ENCODE measurements at places on chromosomes 13 and 19. TPM values are rescaled to one million over a fixed set of nuclear protein-coding genes. Genes with fewer than 3 reads are reported as not detected.

The UHRF1 gene
- 2.9 TPM for total RNA-seq

The APOC4 gene
- total RNA-seq: not detected

The TMEM59L gene
- 14.5 TPM for total RNA-seq

The ZNF729 gene
- total RNA-seq: not detected

The EMC10 gene
- 87.6 TPM for total RNA-seq

The ELSPBP1 gene
- not detected for total RNA-seq

The CLEC4M gene
- total RNA-seq: not detected

The SPRED3 gene
- total RNA-seq: 2.8 TPM

The ZNF579 gene
- total RNA-seq: 7.4 TPM

The PRR22 gene
- 2.2 TPM for total RNA-seq

DNA sequence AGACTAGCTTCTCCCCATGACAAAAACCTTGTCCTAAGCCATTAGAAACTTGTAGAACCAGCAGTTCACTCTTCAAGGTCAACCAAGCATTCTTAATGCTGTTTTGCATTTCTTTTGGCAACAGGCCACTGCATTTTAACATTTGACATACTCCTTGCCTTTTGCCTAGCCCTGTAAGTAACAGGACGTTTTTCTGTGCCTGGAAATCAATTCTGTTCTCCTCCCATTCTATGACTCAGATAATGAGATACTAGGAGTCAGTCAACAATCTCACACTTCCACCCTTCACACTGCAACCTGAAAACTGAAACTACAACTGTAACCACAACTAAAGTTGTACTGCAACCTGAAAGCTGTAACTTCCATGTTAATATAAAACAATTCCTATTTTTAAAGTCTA lies 268.7 kb downstream of the MZT1 start:
- DNase-seq: no peak

- DNase-seq: no peak
These were observed 14.3 kb downstream of the OLFM4 start for GRCh38 chr13:53042877-53043276.

DNA sequence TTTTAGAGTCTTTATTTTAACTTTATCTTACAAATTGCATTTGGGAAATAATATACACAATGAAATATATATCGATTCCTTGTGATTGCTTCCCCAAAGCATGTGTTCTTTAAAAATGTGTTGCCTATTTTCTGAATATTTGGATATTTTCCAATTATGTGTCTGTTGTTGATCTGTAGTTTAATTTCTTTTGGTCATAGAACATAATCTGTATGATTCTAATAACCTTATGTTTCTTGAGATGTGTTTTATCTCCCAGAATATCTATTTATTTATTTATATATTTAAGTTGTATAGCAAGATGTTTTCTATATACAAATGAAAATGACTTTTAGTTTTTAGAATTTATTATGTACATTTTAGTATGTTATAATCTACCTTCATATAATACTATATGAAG lies 710.8 kb upstream of the PCDH20 start:
- no peak for DNase-seq

DNA sequence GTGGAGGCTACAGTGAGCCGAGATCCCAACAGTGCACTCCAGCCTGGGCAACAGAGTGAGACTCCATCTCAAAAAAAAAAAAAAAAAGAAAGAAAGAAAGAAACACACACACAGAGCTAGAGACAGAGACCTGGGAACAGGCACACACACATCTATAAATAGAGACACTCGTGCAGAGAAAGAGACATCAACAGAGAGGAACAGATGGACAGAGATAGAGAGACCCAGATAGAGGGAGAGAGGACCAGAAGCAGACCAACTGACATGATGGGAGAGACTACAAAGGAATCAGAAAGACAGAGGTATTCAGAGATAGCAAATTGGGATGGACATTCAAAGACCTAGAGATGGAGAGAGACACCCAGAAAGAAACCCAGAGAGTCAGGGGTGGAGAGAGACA lies 2.1 kb upstream of the CA11 start:
- no peak for DNase-seq

GRCh38 chr19:31706131-31706530 lies 356.9 kb upstream of the TSHZ3 start:
- DNase-seq: no peak

DNA sequence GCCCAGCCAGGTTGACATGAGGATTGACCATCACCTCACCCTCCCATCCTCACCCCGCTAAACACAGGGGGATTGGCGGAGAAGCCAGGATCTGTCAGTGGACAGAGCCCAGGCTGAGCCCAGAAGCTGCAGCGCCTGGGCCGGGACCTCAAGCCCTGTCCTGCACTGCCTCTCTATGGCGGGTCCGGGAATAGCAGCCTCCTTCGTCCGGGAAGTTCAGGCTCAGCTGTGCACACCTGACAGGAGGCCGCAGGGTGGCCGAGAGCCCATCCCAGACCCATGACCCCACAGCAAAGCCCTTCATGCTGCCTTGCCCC lies 67.8 kb downstream of the SPACA7 start:
- no peak for DNase-seq

GRCh38 chr13:88217883-88218282 lies 546.7 kb downstream of the SLITRK5 start:
- no peak for DNase-seq

DNA sequence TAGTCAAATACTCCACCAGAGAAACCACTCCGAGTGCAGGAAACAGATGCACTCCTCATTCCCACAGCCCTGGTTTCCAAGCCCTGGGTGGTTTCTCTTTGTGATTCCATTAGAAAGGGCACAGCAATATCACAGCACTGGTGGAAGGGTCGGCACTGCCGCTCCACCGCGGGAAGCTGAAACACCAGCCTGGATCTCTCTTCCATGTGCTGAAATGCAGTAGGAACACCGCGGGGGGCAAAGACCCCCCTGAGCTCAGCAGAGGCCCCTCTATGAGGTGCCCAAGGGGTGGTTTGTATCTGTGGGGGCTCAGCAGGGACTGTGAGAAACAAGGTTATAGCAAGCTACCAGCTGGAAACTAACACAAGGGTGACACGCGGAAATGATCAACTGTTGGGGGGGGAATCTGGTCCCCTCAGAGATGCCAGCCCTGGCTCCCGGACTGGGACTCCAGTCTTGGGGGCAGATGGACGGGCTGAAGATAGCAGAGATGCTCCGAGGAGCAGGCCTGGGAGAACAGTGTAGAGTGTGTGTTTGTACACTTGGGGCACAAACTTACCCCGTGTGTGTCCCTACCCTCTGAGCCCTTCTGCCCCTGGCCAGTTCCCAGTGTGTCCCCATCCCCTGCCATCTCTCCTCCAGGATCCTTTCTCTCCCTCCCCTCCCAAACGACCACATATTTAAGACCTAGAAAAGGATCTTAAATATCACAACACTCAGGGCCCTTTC lies 1.8 kb downstream of the ZFR2 start:
- no peak for DNase-seq

GRCh38 chr13:33110713-33111413 lies 94.6 kb downstream of the KL start:
- DNase-seq: no peak

DNA sequence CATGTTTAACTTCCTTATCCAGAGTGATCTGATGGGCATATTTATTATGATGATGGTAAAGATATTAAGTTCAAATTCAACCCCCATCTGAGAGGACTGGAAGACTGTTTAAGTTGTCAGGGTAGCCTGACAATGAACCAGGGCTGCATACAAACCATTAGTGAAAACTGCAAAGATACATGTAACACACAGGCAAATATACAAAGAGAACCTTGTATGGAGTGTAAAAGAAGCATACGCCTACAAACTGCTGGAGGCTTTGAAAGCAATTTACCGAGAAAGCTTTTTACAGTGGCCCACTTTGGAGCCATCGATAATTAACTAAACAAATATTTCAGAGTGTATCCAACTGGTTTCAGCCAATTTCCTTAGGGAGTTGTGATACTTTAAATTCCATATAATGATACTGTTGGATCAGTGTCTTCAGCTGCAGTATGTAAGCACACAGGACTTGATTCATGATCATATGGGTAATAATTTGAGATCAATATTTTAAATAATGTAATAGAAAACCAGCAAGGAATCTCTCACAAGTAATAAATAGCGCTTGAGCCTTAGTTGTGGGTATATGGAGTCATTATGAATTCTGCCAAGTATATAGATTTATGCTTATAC lies 231.5 kb upstream of the SPRY2 start:
- DNase-seq: no peak

DNA sequence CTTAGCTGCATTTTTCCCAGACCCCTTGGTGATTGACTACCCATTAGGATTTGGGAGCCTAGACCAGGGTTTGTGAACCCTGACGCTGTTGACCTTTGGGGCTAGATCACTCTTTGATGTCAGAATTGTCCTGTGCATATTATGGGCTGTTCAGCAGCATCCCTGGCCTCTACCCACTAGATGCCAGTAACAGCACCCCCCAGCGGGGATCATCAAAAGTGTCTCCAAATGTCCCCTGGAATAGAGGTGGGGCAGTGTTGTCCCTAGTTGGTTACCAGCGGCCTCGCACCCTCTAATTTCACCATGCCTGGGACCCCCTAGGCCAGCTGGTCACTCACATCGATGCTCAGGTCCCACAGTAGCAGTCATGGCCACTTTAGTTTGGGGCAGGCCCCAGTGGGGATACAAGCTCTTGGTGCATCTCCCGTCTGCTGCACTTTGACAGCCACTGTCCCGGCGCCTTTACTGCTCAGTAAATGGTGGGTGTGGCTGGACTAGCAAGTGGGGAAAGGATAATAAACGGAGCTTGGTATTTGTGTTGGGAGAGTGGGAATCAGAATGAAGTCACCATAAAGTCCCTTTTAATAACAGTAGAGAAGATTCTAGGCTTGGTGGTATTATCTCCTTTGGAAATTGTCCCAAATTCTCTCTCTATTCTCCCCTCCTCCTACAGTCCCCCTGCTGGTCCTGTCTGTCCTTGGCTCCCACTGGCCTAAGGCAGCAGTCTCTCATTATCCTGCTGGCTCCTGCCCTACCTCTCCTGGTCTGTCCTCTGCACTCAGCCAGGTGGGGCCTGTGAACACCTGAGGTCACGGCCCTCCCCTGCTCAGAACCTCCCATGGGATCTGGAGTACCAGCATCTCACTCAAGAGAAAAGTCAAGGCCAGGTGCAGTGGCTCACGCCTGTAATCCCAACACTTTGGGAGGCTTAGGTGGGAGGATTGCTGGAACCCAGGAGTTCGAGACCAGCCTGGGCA lies 80.6 kb downstream of the SIPA1L3 start:
- no peak for DNase-seq

GRCh38 chr19:1673645-1674292 lies 21.4 kb upstream of the TCF3 start:
- DNase-seq: no peak

DNA sequence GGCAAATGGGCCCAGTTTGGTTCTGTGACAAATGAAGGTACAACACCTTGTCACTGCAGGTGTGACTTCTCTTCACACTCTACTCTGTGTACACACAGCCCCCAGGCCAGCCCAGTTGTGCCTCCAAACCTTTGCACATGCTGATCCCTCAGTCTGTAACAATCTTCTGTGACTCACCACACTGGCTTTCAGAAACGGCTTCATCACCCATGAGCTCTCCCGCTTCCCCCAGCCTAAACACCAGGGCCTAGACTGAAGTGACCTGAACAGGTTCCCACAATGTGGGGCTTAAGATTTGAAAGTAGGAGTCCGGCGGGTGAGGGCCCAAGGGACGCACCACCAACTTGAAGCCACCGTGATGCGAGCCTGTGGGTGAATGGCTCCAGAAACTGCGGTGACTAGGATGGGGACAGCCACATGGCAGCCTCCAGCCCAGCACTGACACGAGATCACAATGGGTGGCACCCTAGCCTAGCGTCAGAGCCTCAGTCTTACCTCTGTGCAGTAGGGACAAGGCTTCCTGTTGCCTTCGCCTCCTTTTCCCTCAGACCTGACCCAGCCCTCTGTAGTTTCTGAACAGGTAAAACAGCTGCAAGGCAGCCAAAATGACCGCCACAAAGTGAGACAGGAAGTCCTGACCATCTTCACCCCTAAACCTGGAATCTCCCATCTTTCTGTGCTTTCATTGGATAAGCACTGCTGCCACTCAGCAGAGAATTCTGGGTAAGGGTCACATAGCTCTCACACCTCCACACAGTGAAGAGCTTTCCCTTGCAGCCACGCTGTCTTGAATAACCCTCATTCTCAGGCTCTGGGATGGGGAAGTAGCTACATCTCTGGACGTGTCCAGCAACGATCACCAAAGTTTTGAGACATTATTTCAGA lies 34.2 kb upstream of the ZNF599 start:
- peak; percentile 76 for DNase-seq

- no peak for DNase-seq
These were observed 56.2 kb upstream of the ARHGEF7 start for GRCh38 chr13:111058796-111059506.

DNA sequence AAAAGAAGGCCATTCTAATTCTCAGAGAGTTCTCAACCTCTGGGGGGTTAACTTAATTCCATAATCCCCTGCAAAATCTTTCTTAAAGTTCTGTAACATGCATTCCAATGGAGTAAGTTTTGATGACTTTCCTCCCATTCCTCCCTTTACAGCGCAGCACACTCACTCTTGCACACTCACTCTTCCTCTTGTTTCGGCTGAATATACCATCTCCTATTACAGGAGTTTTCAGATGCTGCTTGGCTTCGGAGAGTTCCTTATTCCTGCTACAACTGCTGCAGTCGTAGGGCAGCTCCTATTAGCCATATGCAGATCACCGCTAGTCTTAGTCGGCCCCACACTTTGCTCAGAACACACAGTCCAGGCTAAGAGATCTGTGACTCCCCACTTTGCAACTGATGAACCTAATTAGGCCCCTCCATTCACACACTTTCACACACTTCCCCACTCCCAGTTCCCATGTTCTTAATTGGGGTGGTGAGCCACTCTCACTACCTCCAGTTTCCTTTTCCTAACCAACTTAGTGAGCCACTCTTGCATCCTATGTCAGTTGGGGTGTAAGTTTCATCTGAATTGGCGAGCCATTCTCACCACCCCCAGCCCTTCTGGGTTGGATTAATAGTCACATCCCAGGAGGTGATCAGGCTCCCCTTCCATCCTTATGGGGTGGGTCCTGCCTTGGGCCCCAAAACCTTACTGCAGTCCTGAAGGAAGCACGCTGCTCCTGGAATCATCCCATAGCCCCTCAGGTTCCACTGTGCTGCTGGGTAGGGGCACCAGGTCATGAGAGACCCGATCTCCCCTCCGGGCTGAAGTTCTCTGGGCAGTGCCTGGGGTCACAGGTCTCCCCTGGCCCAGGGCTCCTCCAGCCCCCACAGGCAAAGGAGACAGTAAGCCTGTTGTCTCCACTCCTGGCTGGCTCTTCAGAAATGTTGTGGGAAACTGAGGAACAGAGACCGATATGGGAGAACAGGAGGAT lies 53.9 kb downstream of the OR10H4 start:
- DNase-seq: no peak

DNA sequence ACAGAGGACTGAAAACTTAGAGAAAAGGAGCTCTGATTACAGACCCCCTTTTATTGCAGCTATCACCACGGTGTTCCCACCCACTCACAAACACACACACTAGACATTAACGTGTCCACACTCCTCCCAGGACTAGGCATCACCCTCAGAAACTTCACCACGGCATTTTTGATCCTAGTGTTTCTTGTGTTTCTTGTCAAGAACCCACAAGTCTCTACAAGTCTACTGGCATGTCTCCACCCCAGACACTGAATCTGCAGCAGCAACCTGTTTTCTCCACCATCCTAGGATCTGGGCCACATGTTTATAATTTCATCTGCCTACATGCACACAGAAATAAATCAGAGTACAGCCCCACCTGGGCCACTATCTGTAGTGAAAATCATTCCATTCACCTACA lies 4.3 kb downstream of the ZNF486 start:
- DNase-seq: no peak

Measured in posterior vena cava (tissue), 2 donors.